ENCODE measurements at places on chromosomes 4 and X.

DNA sequence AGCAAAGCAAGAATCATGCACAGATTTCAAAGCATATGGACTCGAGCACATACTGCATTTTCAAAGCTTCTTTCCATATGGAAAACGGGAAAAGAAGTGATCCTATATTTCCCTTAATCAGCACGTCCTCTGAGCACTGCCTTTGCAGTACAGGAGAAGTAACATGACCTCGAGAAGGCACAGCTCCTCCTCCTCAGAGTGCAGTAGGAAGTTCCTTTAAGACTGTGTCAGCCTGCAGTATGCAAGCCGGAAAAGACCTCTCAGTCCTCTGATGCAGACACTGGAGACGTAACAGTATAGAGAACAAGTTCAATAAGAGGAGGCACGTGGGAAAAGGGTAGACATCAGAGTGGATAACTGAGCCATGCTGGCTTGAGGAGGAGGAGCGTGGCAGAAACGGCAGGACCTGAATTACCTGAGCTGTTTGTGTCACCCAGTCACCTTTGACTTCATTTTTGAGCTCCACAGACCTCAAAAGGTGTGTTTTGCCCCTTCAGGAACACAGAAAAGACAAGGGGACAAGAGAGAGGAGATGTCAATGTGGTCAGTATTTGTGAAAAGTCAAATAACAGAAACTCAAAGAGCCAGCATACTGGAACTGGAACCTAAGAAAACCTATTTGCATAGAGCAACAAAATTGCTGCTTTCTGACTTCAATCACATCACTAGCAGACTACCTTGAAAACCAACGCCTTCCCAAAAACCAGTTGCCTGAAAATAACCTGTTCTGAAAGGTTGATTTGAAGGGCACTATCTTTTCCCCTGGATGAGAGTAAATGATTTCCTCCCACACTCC, 20.8 kb downstream of the IRF2 start:
- peak; percentile 95 for DNase-seq

- DNase-seq, result no peak
Measured at GRCh38 chrX:153955228-153955732, 10.8 kb upstream of the RENBP start.

DNA sequence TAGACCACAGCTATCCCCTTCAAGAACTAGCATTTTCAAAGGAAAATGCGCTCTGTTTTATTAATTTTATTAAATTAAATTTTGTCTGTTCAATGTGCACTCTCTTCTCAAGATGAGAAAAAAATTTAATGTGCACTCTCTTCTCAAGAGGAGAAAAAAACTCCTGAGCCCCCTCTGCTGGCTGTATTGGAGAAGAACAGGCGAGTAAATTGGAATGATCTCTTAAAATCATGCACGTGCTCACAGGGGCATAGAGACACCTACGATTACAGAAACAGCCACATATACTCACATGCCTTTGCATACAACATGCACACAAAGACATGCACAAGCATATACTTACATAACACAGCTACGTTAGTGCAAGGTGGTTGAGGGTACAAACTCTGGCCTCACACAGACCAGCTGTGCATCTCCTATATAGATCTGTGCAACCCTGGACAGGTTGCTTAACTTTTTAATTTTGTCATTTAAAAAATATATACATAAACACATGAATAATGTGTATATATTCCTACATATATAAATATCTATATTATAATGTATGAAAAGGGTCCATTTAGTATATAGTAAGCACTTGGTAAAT, 176.2 kb upstream of the CXorf66 start:
- peak; percentile 9 for DNase-seq

DNA sequence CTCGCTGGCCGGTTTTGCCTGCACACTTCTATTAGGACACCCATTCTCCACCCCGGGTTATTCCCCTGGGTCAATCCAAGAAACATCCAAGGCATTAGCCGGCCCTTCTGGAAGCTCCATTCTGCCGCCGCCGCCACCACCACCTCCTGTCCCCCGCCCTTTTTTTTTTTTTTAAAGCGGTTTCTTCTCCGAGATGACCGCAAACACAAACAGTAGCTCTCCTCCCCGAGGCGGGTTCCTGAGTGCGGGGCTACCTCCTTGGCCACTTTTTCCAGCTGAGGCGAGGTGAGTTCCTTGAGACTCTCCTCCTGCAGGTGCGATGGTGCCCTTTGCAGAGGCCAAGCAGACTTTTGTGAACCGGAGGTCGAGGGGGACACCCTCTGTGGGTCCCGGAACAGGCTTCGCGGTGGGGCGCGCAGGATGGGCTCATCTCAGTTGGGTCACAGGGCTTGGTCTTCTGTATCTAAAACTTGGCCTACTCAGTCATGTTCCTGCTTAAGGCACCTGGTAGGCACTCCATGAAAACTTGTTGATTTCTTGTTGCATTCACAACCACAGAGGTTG, 930 bp downstream of the NWD2 start:
- no peak for DNase-seq

DNA sequence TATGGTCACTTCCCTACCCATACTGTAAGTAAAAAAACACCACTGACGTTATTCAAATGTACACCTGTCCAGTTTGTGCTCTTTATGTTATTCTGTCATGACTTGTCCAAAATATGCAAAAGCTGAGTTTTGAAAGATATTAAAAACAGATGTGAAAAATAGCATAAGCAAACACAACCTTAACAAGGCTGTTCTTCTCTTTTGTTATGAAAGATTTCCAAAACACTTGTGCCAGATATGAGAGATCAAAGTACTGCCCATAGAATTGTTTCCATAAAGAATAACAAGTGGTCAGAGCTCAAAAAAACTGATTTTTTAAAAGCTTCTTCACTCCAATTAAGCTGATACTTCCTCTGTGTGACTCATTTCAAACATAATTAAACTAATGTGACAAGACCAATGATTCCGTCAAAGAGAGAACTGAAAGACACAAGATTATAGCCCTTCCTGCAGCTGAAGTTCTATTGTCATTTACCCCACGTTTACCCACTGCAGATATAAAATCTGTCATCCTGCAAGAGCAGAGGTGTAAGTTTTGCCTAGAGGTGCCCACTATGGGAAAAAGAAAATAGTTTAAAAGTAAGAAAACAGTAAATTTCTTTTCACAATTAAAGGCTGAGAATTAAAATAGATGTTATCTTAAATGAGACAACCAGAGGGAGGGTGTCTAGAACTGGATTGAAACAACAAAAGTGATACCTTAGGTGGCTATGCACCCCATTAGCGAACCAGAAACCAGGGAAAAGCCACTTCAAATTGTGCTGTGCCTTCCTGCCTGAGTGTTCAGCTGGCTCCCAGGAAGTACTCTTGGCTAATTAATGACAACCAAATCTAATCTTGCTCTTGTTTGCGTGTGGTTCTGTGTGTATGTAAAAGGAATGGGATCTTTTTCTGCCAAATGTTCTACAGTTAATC, 30.1 kb downstream of the RASSF6 start:
- peak; percentile 18 for DNase-seq

DNA sequence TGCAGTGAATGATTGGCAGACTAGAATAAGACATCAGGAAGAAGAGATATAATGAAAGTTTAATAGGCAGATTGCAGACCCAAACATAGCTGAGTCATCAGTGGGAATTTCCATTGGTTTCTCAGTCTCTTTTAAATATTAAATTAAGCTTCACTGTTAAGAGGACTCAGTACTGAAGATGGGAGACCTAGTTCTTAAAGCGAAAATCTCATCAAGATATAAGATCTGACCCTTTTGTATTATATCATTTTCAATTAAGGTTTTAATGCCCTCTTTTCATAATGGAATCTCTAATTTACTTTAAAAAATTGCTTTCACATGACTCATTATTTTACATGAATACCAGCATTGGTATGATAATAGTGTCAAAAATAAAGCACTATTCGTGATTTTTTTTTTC, 168.9 kb upstream of the ATOH1 start:
- DNase-seq, result no peak

GRCh38 chr4:10345381-10345784, 111.8 kb downstream of the ZNF518B start:
- no peak for DNase-seq

DNA sequence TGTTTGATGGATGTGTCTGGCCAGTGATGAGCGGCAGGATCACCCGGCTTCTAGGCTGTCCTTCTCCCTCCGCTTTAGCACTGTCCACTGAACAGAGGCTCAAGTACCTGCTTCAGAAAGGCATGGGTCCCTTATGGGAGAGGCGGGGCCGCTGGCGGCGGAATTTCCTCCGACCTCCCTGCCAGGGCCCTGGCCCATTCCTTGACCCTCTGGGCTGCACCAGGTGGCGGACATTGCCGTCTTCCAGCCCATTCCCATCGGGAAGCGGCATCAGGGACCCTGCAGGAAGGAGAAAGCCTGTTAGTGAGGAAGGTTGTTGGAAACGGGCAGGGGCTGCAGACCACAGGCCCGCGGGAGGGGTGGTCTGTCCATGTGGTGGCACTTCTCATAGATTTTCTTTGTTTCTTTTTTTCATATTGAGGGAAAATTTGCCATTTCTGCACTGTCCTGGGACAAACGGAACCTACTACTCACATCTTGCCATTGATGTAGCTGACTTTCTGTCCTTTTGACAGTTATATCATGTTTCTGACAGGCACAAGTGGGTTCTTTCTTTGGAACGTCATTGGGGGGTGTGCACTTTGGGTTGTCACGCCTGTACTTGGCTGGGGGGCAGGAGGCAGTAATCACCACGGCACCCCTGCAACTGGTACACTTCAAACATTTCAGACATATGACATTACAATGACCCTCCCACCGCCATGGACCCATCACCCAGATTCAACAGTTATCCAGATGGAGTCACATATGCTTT, 6.1 kb downstream of the APLN start:
- DNase-seq, result no peak
